GM12864 (cell line): ENCODE measurements at places on chromosomes 1 and 21.
A peak's percentile ranks its signal among the peaks of the same experiment; 100 is the strongest.

- DNase-seq: no peak
Measured at GRCh38 chr1:235486321-235486720, 17.9 kb downstream of the B3GALNT2 start.

DNA sequence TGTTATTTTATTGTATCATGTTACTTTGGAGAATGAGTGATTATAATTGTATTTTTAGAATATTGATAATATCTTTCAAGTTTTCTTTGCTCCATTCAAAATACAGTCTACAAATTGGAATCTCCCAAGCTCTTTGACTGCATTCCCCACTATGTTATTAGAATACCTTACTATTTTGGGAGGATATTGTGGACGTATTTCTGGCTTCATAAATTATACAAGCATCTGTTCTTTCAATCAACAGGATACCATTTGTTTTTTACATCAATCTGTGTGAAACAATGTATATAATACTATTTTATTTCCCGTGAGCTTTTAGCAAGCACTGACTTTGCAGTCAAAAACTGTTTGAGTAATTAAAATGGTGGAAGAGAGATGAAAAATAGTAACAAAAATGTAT, 226.5 kb downstream of the PTPRC start:
- DNase-seq: no peak

DNA sequence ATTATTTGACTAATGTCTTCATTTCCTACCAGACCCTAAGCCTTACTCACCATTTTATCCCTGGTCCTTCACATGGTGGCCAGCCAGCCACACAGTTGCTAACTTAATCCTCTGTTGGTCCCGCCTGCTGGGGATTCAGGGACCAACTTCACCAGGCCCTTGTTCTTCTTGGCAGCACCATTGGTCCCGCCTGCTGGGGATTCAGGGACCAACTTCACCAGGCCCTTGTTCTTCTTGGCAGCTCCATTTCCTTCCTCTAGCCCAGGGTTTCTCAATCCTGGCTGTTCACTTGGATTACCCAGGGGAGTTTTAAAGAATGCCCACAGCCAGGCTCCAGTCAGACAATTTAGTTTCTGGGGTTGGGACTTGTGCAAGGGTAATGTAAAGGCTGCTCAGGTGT, 233.1 kb upstream of the CSF3R start:
- no peak for DNase-seq

DNA sequence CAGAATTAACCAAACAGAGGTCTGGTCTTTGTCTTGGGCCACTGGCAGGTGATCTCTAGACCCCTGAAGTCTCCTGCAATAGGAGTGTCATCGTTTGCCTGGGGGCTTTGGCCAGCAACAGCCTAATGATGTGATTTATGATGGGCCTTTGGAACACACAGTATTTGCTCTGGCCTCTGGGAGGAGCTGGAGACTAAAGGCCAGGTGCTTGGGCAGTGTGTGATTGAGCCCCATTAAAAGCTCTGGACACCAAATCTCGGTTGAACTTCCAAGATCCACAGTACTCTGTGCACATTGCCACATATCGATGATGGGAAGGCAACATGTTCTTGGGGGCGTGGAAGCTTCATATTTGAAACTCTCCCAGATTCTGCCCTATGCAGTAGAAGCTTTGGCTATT, 32.0 kb upstream of the TLR5 start:
- no peak for DNase-seq

DNA sequence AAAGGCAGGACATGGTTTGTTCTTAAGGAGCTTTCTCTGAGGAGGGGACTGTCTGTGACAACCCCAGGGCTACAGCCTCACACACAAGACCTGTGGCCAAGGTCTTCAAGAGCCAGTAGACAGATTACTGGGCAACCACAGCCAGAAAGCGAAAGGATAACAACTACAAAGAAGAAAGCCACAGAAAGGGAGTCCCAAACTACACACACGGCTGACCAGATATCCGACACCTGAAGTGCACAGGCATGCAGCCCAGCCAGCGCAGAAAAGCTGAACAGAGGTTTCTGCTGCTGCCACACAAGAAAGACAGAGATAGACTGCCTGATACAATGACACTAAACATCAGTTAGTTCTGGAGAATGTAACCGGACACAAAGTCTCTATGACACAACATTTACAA, 21.4 kb upstream of the NADK start:
- DNase-seq: peak; percentile 57

- no peak for DNase-seq
Measured at GRCh38 chr1:34060187-34060730, 104.8 kb downstream of the CSMD2 start.

- DNase-seq: no peak
Measured at GRCh38 chr21:33684923-33685560, 42.7 kb downstream of the ITSN1 start.

DNA sequence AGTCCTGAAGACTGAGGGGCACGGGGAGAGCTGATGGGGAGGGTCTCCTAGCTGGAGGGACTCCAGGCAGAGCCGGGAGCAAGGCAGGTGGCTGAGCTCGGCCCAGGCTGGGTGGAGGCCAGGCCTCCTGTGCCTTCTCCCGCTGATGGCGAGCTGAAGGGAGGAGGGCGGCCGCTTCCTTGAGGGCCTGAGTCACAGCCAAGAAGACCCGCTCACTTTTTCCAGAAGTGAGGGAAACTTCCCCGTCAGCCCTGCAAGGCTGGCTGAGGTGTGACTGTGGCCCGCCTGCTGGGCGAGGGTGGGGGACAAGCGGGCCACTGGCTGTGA, 1.7 kb upstream of the VWA1 start:
- DNase-seq: no peak

- no peak for DNase-seq
Measured at GRCh38 chr1:203577766-203578491, 48.7 kb upstream of the ATP2B4 start.

GRCh38 chr1:115647507-115647906, 5.7 kb downstream of the VANGL1 start:
- peak; percentile 24 for DNase-seq

DNA sequence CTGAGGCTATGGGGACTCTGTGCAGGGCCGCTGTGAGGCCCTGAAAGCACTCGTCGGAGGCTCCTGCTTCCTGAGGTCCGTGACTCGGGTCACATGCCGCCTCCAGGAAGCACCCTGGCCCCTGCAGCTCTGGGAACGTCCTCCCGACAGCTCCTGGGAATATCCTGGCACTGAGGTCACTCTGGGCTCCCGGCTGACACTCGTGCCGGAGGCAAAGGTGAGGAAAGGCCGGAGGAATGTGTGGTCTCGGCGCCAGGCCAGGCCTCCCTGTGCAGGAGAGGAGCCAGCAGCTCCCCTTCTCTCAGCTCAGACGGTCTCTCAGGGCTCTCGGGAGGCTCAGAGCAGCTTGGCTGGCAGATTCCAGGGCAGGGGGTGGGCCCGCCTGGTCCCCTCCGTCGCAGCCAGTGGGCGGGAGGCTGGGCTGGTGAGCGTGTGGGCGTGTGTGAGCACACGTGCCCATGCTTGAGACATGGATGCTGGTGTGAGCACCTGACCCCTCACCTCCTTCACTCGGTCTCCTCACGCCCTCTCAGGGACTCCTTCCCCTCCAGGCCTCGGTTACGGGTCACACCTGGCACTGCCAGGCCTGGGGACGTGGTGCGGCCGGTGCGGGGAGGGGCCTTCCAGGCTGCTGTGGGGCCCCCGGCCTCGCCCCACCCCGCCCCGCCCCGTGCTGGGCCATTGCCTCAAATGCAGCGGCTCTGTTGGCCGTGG, 5.5 kb upstream of the RNF223 start:
- no peak for DNase-seq

GRCh38 chr1:93904228-93904627, 5.0 kb downstream of the GCLM start:
- no peak for DNase-seq

- DNase-seq: no peak
Measured at GRCh38 chr1:33711511-33711910, 152.4 kb upstream of the HMGB4 start.

GRCh38 chr1:84122780-84123382, 21.2 kb upstream of the PRKACB start:
- no peak for DNase-seq

DNA sequence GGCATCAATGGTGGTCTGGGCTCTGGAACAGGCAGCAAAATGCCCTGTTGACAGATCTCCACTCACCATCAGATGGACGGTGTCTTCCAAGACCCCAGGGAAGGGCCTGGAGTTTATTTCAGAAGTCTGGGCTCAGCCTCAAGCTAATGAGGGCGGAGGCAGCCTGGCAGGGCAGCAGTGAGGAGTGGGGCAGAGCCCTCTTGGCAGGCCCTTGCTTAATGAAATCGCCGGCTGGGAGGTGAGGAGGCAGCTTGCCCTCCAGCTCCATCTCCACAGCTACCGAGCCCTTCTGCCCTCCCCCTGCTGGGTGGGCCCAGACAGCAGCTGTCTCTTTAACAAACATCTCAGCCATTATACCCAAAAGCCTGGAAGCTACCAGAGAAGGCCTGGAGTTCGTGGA, 22.0 kb upstream of the GRIK3 start:
- DNase-seq: no peak

- no peak for DNase-seq
Measured at GRCh38 chr1:54028306-54029251, 10.6 kb upstream of the LDLRAD1 start.

GRCh38 chr1:11516961-11517635, 38.1 kb downstream of the DISP3 start:
- no peak for DNase-seq

DNA sequence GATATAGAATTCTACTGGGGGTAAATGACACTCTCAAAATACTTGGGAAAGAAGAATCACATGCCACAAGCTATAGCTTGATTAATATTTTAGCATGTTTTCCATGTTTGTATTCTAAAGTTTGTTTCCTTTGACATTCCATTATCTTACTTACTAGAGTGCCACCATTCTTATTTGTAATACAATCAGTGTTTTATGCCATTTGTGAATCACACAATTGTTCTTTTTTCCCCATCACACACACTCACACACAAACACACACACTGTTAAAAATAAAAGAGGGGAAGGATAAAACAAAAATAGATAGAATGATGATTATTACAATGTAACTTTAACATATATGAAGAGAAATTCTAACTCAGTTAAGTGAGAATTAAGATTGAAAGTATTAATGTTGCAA, 16.0 kb upstream of the TEKT2 start:
- DNase-seq: no peak

DNA sequence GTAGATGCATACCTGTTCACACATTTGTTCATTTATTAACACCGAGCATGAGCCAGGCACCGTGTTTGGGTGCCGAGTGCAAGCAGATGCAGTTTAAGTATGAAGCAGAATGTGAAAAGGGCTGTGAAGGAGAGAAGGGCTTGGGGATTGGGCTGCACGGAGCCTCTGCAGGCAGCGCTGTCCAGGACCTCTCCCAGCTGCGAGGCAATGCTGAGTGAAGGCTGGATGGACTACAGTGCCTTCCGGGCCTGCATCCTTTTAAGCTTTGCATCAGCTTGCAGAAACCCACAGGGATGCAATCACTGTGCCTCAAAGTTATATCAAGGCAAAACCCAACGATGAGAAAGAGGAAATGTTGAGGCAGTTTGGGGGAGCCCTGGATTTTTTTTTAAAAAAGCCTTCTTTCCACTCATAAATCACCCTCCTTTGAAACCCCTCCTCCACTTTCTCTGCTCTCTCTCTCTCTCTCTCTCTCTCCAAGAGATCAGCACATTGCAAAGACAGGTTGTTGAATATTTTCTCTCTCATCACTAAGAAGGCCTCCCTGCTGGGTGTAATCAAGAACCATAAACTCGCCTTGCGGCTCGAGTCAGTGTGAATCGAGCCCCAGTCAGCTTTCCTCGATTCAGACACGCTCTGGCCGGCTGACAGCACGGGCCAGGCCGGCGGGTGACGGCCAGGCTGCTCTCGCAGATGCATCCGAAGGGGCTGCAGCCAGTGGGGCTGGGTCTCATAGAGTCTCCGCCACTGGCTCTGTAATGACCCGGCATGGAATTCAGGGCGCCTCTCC, 89.2 kb upstream of the POU3F1 start:
- no peak for DNase-seq

DNA sequence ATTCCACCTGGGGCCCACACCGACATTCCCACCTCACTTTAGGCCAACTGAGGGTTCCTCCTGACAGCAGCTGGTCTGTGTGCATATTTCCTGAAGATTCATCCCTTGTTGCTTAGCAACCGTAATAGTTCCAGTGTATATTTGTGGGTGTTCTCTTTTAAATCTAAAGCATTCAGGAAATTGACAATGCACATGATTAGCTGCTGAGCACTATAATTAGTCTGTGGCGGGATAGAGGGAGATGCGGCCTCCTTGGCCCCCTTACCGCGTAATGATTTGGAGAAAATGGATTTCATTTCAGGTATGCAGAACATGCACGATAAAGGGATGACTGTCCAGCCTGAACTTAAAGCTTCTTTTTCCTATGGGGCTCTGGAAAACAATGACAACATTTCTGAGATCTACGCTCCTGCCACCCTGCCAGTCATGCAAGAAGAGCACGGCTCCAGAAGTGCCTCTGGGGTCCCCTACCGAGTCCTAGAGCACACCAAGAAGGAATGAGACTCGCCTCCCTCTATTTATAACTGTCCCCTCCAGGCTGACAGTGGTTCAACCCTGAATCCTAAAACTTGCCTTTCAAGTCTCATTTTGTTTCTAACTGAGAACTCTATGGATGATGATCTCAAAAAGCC, 33.8 kb upstream of the RCAN3 start:
- DNase-seq: no peak

DNA sequence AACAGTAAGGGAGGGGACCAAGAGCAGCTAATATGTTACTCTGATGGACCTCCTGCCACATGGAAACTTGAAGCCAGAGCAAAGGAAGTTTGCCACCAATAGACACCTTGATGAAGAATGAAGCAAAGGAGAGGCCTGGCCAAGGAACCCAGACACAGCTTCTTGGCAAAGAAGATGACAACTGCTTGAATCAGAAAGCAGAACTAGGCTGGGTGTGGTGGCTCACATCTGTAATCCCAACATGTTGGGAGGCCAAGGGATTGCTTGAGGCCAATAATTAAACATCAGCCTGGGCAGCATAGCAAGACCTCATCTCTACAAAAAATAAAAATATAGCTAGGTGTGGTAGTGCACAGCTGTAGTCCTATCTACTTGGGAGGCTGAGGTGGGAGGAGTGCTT, 31.7 kb upstream of the CAPZB start:
- no peak for DNase-seq

DNA sequence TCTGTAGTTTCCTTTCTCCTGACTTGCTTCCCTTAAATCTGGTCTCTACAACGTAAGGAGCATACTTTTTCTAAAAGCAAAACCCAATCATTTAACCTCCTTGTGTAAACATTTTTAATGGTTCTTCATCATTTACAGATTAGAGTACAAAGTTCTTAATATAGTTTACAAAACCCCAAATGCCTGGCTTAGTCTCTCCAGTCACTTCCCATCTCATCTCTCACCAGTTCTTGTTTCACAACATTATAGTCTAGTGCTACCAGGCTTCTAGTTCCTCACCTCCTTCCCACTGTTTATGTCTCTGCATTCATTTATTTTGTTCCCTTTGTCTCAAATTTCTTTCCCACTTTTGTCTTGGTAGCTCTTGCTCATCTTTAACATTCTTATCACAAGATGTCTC, 168.4 kb downstream of the FASLG start:
- DNase-seq: no peak
